ENCODE measurements at places on chromosomes 7 and 10.

DNA sequence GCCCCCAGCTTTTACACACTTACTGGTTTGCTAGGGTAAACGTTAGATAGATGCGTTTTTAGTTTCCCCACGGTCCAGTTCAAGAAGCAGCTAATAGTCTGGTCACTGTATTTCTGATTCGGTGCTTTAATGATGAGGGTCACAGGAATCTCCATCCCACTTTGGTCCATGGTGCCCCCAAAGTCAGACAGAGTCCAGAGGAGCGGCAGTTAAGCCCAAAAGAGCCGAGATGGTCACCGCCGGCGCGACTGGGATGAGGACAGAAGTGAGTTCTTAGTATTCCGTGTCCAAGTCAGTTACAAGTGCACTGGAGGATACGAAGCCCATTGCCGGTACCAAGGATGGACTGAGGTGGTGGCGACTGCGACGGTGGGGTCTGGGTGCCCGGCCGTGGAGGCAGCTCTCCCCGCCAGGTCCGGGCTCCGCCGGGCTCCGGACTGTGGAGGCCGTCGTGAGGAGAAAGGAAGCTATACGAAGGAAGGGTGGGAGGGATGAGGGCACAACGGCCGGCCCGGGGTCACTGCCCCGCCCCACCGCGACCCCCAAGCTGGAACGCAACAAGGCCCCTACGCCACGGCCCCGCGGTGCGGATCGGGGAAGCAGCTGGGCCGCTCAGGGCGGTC lies 663 bp downstream of the HERPUD2 start:
- no peak for DNase-seq

DNA sequence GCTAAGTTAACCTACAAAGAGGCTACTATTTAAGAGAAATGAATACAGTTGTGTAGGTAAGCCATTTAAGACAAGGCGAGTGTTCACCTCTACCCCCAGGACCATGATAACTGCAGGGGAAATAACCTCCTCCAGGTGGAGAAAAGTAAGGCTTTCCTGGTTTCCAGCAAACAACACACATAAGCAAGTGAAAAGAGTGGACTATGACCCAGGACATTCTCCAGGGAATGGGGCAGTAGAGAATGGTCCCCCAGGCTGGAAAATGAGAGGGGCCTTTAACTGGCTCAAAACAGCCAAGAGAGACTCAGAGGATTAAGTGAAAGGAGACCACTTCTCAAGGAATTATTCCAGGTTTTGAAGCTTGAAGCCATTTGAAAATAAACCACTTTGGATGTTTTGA lies 101.0 kb upstream of the GJD4 start:
- no peak for DNase-seq

- no peak for DNase-seq
These were observed 94.1 kb upstream of the KLF6 start for GRCh38 chr10:3879073-3879472.

DNA sequence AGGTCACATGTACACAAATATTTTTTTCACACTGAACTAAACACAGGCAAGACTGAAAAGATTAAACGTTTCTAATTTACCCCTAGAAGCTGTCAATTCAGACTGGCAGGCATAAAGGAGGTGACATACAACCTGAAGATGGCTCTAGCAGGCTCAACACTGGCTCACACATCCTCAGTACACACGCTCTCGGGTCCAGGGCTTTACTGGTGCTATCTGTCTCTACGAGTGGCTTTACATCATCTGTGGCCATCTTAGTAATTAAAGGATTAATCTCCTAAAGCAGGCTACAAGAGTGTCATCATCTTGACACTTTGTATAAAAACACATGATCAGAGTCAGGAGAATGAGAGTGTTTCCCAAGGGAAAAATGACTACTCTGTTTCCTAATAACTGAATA lies 57.3 kb downstream of the COPG2 start:
- DNase-seq: peak; percentile 65

GRCh38 chr7:106610996-106611886 lies 49.7 kb downstream of the CCDC71L start:
- no peak for DNase-seq

- DNase-seq: peak; percentile 73
These were observed 12.2 kb downstream of the UBE3C start for GRCh38 chr7:157150882-157151281.

DNA sequence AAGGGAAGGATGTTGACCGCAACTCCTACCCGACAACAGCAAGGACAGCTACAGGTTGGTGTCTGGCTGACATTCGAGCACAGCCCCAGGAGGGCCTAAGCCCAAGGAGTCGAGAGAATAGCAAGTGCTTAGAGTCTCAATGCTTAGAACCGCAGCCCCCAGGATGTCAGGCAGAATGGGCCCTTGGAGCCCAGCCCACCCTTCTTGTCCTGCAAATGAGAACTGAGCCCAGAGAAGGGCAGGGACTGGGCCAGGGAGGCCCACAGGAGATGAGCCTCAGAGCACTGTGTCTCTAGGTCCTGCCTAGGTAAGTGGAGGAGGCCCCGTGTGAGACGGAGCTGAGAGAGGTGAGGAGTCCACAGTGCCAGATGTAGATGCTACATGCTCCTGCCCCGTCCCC lies 173.3 kb upstream of the ZMIZ1 start:
- no peak for DNase-seq

- DNase-seq: no peak
These were observed 56.7 kb downstream of the NEURL1 start for GRCh38 chr10:103550229-103550628.
